ENCODE measurements at places on chromosomes 2 and 18.

DNA sequence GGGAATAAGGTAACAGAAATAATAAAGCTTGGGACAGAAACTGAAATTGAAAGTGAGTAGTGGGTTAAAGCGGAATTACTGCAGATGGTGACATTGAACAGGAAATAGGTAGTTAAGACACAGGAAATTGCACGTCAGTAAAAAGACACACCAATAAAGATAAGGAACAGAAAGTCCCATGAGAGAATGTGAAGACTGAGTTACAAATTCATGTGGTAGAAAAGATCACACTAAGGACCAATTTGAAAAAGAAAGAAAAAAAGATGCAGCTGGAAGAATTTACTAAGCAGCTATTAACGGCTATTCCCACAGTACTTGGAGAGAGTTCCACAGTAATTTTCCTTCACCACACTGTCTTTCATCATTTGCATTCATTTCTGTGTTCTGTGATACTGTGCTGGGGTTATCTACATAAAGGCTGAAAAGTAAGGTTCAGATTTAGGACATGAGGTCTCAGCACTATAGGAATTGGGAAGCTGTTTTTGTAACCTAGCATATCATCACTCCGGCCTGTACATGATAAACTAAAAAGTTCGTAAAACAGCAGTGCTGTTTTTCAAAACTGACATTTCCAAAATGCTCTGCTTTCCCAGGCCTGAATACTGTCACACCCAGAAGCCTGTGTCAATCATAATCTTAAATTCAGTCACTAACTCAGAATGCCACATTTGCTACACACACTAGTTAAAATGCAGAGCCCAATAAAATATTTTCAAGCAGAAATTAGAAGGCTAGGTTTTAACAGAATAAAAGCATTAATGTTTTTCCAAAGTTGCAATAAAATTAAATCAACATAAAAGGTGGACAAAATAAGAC lies 42.9 kb downstream of the SRBD1 start:
- H3K4me3 ChIP-seq: no peak overlapping the region
- H3K36me3 ChIP-seq: peaks cover 3% of the 10 kb centered on the region
- no peaks in the 10 kb centered on the region for H3K4me1 ChIP-seq
- no peak overlapping the region for H3K27ac ChIP-seq
- H3K27me3 ChIP-seq: no peaks in the 10 kb centered on the region

- H3K27me3 ChIP-seq: no peaks in the 10 kb centered on the region
- no peak overlapping the region for H3K4me3 ChIP-seq
- no peaks in the 10 kb centered on the region for H3K36me3 ChIP-seq
- no peak for DNase-seq
- H3K4me1 ChIP-seq: no peaks in the 10 kb centered on the region
Measured at GRCh38 chr2:150939087-150939486, 322.6 kb downstream of the RBM43 start.

DNA sequence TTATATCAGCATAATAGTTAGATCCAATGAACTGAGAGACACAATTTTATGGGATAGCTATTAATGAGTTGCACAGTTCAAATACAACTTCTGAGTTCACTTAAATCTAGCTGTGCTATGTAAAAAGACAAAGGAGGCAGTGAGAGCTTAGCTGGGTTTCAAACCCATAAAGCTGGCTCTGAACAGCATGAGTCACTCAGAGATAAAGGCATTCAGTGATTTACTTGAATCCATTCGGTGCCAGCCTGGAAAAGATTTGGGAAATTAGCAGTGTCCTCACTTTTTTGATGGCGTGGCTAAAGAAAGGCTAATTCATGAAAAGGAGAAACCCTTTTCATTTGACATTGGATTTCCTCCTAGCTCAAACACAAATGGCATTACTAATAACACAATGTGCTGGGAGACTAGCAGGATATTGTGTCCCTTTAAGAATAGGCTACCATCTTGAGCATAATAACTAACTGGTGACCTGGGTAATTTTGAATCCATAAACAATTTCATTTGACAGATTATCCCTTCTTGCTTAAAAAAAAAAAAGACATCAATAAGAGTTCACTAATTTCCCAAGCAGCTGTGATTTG lies 98.4 kb upstream of the NEUROD1 start:
- no peak overlapping the region for H3K4me3 ChIP-seq
- no peaks in the 10 kb centered on the region for H3K27me3 ChIP-seq
- no peaks in the 10 kb centered on the region for H3K36me3 ChIP-seq
- no peak for DNase-seq
- peaks cover 49% of the 10 kb centered on the region for H3K4me1 ChIP-seq
- no peak overlapping the region for H3K27ac ChIP-seq

DNA sequence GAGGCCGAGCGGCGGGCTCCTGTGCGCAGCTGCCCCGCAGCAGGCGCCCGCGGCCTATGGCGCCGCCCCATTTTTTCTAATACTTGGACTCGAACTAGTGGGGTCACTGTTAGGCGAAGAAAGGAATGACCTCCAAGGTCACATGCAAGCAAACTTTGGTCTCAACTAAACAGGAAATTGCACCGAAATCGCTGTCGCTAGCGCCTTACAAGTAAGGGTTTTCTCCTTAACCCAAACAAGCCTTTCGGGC lies 339 bp downstream of the ACAA2 start:
- H3K27me3 ChIP-seq: no peaks in the 10 kb centered on the region
- peak overlapping the region; percentile 100 for H3K27ac ChIP-seq
- DNase-seq: peak; percentile 79
- no peaks in the 10 kb centered on the region for H3K36me3 ChIP-seq
- H3K4me1 ChIP-seq: peaks cover 19% of the 10 kb centered on the region

- DNase-seq: no peak
- H3K27ac ChIP-seq: no peak overlapping the region
- H3K36me3 ChIP-seq: no peaks in the 10 kb centered on the region
- no peaks in the 10 kb centered on the region for H3K27me3 ChIP-seq
Measured at GRCh38 chr2:34785206-34785785, 1186.2 kb upstream of the FAM98A start.

DNA sequence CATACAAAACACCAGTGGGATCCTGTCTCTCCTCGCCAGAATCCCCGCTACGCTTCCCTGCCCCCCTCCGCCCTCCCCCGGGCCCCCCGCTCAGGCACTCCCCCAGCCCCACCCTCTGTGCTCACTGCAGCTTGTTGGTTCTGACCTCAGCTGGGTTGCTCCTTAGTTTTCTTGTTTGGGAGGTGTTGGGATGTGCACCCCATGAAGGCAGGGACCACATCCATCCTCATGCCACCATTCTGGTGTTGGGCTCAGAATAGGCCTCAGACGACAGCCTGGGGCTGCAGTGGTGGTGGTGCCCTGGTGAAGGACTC lies 4.6 kb downstream of the SNED1 start:
- H3K4me3 ChIP-seq: no peak overlapping the region
- DNase-seq: no peak
- H3K36me3 ChIP-seq: no peaks in the 10 kb centered on the region
- peaks cover 32% of the 10 kb centered on the region for H3K27me3 ChIP-seq
- H3K4me1 ChIP-seq: no peaks in the 10 kb centered on the region

- peak; percentile 75 for DNase-seq
- H3K4me1 ChIP-seq: peaks cover 14% of the 10 kb centered on the region
- no peaks in the 10 kb centered on the region for H3K27me3 ChIP-seq
- H3K27ac ChIP-seq: peak overlapping the region; percentile 9
- no peak overlapping the region for H3K4me3 ChIP-seq
Measured at GRCh38 chr2:231227310-231228162, 29.1 kb downstream of the ARMC9 start.

- peaks cover 7% of the 10 kb centered on the region for H3K36me3 ChIP-seq
- H3K4me1 ChIP-seq: no peaks in the 10 kb centered on the region
- no peaks in the 10 kb centered on the region for H3K27me3 ChIP-seq
- H3K4me3 ChIP-seq: no peak overlapping the region
Measured at GRCh38 chr2:47452761-47453160, 49.8 kb downstream of the MSH2 start.

DNA sequence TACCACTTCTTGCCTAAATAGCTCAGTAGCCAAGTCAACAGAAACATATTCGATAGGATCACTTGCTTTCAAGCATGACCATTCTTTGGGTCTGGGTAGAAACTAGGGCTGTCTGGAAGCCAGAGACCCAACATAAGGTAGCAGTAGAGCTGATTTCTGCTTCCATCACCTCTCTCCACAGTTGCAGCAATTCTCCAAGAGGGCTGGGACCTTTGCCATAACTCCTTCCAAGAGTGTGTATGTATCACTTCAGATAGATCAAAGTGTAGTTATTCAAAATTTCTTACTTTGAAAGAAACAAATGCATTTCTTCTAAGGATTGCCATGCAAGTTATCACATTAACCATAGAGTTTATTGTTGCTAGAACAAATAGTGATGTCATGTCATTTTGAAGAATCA lies 172.0 kb upstream of the GALNT5 start:
- H3K27me3 ChIP-seq: no peaks in the 10 kb centered on the region
- H3K27ac ChIP-seq: no peak overlapping the region
- H3K36me3 ChIP-seq: no peaks in the 10 kb centered on the region
- no peak for DNase-seq

DNA sequence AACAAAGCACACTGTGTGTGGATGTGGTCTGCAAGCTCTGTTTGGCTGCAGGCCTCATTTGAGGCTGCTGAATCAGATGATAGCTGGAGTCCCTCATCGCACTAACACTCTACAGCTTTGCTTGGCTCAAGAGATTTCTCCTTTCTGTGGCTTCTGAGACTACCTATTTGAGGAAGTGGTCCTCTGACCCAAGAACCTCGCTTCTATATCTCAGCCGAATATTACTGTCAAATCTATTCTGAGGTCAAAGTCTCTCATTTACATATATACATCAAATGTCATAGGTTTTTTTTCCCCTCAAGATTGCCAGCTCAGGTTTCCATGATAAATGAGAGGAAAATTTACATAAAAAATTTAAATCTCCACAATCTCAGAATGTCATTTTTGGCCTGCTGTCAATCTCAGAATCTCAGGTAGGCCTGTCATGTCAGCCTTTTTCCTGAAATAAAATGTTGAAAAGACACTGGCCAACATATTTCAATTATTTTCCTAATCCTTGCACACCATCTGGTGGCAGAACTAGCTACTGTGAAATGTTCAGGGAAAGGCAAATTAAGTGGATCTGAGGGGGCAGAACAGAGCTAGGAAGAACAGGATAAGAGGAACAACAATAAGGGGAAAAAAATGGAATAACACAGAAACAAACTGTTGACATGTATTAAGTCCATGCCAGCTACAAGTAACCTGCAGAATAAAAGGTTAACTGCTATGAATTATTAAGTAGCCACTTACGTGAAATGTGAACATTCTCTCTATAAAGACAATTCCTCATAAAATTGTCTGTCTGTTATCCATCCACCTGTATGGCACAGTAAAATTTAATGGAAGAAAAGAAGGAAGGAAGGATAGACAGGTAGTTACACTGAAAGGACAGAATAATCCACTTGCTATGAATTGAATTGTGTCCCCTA lies 39.3 kb downstream of the AP1S3 start:
- H3K27me3 ChIP-seq: no peaks in the 10 kb centered on the region
- no peak overlapping the region for H3K4me3 ChIP-seq
- no peaks in the 10 kb centered on the region for H3K36me3 ChIP-seq
- no peak overlapping the region for H3K27ac ChIP-seq

GRCh38 chr2:149653831-149654445 lies 66.4 kb upstream of the MMADHC start:
- no peak for DNase-seq
- no peaks in the 10 kb centered on the region for H3K27me3 ChIP-seq
- H3K4me3 ChIP-seq: no peak overlapping the region
- no peaks in the 10 kb centered on the region for H3K36me3 ChIP-seq
- no peak overlapping the region for H3K27ac ChIP-seq

DNA sequence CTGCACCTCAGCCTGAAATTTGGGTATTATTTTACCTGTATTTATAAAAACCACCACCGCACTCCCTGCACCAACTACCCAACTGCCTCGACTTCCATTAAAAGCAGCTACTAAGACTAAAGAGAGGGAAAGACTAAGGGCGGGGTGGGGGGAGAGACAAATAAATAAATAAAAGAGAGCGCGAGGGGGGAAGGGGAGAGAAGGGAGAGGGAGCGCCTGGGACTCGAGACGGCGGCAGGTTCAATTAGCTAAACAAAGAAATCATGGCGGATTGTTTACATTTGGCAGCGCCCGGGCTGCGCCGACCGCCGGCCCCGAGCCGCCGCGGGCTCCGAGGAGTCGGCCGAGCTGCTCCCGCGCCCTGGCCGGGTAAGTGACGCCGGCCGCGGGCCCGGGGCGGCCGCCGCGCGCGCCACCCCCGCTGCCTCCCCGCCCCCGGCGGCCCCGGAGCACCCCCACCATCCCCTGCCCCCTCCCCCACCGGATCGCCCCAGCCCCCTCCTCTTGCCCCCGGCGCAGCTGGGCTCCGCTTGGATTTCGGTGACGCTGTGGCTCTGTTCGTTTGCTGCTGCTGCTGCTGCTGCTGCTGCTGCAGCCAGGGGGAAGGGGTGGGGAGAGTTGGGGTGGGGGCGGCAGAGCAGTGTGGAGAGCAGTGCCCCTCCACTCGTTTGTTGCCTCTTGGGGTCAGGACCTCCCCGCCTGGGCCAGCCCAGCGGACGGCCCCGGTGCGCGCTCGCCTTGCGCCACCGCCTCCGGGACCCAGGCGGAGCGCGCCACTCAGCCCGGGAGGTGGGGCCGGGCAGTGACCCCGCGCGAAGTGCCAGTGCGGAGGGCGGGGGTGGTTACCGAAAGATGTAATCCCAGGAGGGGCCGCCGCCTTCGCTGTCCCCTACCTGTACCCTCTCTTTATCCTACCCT lies 187.2 kb upstream of the FANCL start:
- peak overlapping the region; percentile 54 for H3K4me3 ChIP-seq
- H3K4me1 ChIP-seq: peaks cover 6% of the 10 kb centered on the region
- peak; percentile 19 for DNase-seq
- peak overlapping the region; percentile 35 for H3K27ac ChIP-seq
- no peaks in the 10 kb centered on the region for H3K27me3 ChIP-seq

DNA sequence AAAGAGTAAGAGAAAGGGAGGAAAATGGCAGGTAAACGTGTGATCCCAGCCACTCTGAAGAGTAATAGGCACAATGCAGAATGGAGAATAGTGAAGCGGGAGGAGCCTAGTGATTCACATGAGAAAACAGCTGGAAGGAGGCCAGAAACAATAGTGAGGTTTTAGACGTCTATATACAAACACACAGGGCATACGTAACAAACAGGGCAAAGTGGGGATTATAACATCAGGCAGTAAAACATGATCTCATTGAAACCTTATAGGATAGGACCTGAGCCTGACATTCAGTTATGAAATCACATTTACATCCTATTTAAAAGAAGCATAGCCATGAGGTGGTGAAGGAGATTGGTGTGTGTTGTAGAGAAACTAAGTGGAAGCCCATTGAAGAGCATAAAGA lies 33.0 kb upstream of the GATA6 start:
- no peaks in the 10 kb centered on the region for H3K36me3 ChIP-seq
- H3K27me3 ChIP-seq: no peaks in the 10 kb centered on the region
- peak; percentile 23 for DNase-seq
- no peaks in the 10 kb centered on the region for H3K4me1 ChIP-seq
- H3K4me3 ChIP-seq: no peak overlapping the region

DNA sequence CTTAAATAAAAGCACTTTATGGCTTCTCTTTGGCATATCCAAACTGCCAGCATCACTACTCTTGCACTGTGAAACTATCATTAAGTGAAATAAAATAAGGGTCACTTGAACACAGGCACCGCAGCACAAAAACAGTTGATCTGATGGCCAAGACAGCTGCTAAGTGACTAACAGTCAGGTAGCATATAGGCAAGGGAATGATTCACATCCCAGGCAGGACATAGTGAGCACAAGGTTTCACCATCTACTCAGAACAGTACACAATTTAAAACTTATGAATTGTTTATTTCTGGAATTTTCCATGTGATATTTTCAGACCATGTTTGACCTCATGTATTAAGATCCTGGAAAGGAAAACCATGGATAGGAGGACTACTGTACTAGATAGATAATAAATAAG lies 214.2 kb downstream of the MREG start:
- H3K4me3 ChIP-seq: no peak overlapping the region
- DNase-seq: no peak
- no peaks in the 10 kb centered on the region for H3K4me1 ChIP-seq

- no peak for DNase-seq
- no peaks in the 10 kb centered on the region for H3K27me3 ChIP-seq
- no peak overlapping the region for H3K4me3 ChIP-seq
- no peaks in the 10 kb centered on the region for H3K36me3 ChIP-seq
- no peaks in the 10 kb centered on the region for H3K4me1 ChIP-seq
- H3K27ac ChIP-seq: no peak overlapping the region
Measured at GRCh38 chr2:38176619-38177021, 100.7 kb upstream of the CYP1B1 start.
